ENCODE measurements at places on chromosomes 2 and 18.

DNA sequence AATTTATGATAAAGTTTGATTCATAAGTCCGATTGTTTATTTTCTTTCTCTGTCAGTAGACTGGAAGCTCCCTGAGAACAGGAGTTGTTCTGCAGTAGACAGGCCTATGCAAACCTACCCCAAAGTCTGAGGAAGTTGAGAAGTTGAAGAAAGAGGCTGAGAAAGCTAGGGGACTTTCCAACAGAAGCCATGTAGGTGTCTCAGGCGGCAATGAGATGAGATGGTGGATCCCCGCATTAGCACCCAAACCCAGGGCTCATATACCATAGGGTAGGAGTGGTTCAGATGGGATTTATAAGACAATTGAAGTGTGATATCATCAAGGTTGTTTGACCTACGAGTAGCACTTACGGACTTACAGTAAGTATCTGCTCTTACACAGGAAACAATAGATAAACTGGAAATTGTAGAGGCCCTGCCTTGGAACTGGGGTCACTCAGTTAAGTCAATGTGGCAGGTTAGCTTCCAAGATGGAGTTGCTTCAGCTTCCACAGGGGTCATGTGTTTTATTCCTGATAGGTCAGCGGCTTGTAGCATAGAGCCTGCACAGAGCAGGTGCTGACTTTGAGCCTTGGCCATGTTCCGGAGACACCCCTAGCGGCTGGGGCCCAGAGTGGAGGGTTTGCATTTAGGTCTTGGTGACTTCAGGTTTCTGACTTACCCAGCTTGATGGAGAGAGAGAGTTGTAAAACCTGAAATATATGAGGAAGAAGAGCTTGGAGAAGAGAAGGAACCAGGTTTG lies 2.3 kb upstream of the PSD4 start:
- no peak for DNase-seq

DNA sequence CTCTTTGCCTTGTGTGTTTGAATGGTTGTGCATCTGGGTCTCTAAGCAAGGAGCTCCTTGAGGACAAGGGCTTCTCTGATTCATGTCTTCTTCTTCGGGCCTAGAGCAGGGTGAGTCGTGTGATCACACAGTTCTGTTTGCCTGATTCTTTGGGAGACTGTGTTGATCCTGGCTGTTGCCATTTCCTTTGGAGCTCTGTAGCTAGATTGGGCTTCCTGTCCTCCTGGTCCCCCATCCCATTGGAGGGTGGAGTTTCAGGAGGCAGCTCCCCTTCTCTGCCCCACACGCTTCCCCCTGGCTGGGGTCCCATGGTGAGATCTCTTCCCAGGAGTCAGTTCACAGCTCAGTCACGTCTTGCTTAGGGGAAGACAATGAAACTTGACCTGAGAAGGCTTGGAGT lies 92.8 kb downstream of the TRIB2 start:
- DNase-seq, result no peak

DNA sequence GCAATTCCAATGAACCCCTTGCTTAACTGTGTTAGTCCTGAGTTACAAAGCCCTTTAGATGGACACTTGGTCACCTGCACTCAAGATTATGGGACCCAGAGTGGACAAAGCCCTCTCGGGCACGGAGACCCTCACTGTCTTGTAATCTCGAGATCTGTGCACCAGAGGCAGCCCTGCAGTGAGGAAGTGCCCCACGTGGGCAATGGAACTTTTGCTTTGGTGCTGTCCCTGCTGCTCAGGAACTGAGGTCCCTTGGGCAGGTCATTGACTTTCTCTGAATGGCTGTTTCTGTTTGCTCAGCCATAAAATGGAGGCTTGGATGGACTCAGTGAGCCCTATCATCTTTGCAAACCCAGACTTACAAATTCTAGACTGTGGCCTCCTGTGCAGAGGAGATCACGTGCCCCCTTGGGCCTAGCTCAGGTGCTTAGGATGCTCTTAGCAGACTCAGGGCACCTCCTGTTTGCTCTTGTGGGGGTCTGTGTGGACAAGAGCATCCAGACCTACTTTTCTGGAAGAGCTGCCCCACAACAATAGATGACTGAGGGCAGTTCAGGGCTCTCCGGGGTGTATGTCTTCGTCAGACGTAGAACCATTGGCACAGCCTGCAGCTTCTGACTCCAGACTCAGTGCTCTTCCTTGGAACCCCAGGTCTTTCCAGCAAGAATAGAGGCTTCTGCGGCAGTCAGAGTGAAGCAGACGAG lies 94.5 kb upstream of the HS6ST1 start:
- no peak for DNase-seq

DNA sequence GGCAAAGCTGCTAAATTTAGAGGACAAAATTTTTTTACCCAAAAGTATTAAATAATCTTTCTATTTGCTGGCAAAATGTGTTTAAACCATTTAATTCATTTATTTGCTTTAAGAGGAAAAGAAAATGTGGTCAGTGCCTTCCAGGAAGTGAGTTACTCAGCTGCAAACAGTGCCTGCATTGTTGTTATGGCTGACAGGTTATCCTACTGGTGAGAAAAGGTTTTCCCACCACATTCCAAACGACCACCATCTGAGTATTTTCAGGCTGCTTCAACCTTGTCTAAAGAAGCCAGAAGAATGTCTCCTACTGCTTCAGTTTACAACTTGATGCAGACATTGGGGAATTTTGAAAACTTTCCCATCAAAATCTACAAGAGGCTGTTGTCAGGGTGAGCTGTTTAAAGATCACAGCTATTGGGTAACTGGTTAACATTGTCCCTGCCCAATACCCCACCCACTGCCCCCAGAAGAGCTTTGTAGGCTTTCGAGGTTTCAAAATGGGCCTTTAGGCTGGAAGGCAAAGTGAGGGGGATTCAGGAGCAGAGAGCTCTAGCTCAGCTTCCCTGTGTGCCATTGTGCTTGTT lies 461.3 kb upstream of the FANCL start:
- no peak for DNase-seq

DNA sequence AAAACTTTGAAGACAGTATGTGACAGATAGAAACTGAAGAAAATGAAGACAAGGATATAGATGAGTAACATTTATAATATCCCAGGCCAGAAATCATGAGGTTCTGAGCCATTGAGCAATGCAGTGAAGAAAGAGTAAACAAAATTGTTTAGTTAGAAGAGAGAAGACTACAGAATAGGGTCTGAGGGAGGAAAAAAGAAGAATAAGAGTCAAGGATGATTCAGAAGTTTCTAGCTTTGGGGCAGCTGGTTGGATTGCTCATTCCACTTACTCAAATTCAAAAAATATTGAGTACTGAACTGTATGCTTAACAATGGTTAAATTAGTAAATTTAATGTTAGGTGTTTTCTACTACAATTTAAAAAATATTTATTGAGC lies 155.0 kb upstream of the OTX1 start:
- no peak for DNase-seq

GRCh38 chr2:156399224-156399949 lies 36.8 kb upstream of the GPD2 start:
- DNase-seq, result no peak

GRCh38 chr2:36473230-36473629 lies 117.7 kb downstream of the CRIM1 start:
- DNase-seq, result no peak
